ENCODE measurements at places on chromosomes 7 and 10.

DNA sequence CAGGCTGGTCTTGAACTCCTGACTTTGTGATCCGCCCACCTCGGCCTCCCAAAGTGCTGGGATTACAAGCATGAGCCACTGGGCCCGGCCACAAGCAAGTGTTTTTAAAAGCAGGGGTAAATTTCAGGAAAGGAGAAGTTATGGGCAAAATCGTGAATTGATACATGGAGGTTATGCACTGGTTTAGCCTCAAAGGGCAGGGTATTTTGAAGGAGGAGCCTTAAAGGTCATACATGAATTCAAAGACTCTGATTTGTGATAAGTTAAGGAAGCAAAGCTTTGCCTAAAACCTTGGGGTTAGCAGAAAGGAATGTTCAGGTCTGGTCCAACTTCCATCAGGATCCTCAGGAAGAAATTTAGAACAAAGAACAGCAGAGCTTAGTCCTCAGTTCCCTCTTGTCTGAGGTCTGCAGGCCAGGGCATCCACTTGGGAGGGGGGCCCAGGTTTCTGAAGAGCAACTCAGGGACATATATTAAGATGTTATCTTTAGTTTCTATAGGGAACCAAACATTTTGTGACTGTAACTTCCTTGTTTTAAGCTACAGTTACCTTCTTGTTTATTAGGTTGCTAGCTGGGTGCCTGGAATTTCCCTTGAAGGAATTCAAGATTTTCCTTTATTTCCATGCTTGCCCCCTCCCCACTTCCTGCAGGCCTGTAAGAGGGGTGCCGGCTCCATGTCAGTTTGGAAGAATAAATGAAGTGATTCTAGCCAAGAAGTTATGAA is 2.8 kb upstream of the REPIN1 start:
- DNase-seq, result no peak

DNA sequence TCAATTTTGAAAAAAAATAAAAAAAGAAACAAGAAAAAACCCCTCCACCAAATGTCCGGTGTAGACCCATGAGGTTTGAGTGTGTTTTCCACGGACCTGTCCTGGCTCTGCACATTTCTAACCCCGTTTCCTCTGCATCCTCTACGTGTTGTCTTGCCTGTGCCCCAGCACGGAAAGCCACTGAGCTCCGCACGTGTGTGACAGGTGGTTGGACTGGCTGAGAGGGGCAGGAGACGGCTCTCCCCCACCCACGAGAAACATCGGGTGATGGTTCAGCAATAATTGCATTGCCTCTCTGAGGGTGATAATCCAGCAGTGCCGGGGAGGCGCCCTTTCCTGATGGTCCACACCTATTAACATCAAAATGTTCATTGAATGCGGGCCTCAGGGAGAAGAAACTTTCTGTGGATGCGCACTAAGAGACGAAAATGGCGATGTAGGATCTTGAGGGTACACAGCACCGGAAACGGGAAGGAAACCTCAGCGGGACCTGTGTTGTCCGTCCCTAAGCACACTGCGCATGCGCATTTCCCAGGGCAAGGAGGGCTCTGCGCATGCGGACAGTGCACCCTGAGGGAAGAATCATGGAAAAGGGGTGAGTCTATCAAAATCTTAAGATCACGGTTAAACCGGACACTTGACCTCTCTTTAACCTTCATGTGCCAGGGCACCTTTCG is 470.1 kb upstream of the ADARB2 start:
- DNase-seq, result no peak

DNA sequence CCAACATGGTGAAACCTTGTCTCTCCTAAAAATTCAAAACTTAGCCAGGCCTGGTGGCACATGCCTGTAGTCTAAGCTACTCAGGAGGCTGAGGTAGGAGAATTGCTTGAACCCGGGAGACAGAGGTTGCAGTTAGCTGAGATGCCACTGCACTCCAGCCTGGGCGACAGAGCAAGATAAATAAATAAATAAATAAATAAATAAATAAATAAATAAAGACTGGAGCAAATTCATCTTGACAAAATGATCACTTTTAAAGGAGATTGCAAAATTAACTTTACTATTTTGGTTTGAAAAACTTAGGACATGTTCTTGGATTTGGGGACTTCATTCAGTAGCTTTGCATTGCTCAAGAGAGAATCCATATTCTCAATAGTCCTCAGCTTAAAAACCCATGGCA is 137.0 kb downstream of the SEMA3A start:
- DNase-seq, result no peak

GRCh38 chr7:89283302-89283701 is 487.8 kb upstream of the TEX47 start:
- no peak for DNase-seq

DNA sequence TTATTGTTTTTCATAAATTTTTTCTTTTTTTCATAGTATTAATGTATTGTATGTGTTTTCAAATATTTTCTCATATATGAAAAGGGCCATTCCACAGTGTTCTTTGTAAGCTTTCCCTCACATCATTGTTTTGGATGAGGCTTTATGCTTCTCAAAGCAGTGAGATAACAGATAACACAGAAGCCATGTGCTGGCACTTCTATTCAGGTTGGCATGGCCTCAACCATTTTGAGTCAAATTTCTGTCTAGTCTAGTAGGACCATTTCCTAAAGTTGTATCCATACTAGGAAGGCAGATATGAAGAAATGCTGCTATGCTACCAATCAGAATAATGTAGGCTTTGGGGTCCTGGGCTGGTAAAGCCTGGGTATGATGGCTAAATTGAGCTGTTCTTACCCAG is 135.9 kb upstream of the LAMB4 start:
- DNase-seq, result no peak

- DNase-seq, result no peak
Measured at GRCh38 chr10:28738200-28738599, 60.9 kb downstream of the BAMBI start.

DNA sequence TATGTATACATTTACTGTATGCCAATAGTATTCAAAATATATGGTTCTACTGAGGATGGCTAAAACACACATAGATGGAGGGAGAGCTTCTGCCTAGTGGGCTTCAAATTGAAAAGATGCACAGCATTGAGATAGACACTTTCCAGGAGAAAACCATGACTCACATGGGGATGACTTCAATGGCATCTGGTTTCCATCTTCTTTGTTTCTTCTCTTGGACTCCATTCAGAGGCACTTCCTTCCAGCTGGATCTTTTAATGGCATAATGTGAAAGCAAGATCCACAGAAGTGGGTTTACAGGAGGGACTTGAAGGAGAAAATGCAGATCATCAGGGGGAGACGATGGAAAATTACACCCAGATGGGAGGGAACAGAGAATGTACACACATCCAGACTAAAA is 84.9 kb downstream of the ZNF365 start:
- DNase-seq, result no peak

GRCh38 chr10:123682477-123682876 is 16.3 kb downstream of the GPR26 start:
- no peak for DNase-seq

DNA sequence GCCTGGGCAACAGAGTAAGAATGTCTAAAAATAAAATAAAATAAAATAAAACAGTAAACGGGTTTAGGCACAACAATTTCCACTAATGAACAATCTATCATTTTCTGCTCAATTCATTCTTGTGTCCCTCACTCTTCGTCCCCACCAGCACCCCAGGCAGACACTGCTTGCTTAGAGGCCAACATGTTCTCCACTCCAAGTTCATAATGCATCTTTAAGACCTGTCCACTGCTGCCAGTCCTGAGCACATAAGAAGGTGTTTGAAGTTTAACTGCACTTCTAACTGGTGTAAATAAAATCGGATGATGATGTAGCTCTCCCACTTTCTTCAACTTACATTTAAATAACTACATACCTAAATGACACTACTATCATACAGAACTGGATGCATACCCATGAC is 13.2 kb downstream of the PDLIM1 start:
- no peak for DNase-seq

- no peak for DNase-seq
Measured at GRCh38 chr7:151239837-151240459, 7.7 kb downstream of the CHPF2 start.

DNA sequence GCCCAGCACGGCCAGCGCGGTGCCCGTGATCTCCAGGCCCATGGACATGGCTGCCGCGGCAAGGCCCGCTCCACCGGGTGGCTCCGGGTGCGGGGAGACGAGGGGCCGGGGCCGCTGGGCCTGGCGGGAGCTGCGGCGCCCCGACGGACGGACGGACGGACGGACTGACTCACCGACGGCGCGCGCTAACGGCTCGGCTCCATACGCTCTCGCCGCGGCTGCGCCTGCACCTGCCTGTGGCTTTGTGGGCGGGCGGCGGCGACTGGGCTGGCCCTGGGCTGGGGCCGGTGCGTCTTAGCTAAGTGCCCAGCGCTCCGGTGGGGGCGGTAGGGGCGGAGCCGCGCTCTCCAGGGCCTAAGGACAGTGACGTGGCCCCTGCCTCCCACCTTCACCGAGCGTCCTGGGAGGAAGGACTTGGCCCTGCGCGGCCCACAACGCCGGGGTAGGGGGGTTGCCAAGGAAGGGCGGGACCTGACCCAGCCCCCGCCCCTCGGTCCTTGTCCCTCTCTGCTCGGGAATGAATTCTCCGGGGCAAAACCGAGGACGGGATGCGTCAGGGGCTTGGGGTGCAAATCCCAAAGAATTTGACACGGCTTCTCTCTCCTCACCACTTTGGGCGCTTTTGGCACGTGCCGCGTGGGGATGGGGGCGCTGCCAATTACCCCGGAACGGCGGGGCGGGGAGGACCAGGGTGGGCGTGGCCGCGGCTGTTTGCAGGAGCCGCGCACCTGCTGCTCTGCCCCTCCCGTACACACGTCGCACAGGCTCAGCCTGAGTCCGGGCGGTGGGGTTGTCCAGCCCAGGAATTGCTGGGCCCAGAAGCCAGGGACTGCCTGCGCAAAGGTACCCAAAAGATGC is at the start of gene CLDN3:
CLDN3 (minus strand) TSS at position 269 of the 858 bp plus-strand sequence; CDS start at position 48, 221 bp downstream.
- no peak for DNase-seq

GRCh38 chr10:49562893-49563292 is 24.0 kb upstream of the ERCC6 start:
- no peak for DNase-seq

DNA sequence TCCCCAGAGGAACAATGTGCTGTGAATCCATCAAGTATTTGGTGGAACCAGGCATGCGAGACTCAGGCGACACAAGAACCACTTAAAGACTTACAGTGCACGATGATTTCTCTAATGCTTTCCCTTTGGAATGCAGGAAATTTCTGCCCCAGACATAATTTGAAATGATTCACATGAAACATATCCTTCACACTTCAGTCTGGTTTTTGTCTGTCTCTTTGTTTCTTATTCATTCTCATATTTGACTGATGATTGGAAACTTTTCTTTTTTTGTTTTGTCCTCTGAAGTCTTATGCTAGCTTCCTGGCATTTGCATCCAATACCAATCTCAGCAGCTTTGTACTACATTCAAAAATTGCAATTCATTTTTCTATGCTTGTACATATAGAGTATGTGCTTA is 502.8 kb downstream of the PHTF2 start:
- no peak for DNase-seq

DNA sequence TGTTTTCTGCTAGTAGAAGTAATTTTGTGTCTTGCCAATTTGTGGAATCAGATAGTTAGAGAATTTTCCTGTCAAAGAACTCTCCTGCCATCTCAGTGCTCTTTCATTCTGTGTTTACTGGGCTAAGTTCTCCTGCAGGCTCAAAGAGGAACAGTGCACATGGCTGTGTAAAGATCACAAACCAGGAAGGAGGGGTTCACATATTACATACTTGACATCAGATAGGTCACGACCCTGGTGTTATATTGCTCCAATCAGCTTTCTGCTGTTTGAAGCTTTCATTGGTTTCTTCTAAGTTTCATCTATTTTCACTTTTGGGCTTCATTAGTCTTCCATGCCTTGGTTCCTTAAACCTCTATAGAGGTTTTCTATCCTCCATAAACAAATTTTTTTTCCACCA is 13.5 kb upstream of the ELMO1 start:
- no peak for DNase-seq

DNA sequence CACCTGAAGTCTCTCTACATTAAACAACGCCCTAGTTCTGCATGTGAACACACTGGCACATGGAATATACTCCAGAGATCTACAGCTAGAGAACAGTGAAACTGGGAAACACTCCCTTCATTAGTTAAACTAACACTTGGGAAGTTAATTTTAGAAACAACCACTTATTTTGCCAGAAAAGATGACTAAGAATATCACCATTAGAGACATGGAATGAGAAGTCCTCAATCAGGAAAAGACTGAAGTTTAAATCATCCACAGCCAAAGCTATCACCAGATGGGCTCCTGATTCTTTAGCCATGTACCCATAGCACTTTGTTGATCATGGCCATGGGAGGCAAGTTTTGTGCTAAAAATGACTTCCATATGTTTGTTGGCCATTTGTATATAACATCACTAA is 719.5 kb downstream of the KCNMA1 start:
- DNase-seq, result no peak

- no peak for DNase-seq
Measured at GRCh38 chr7:66905278-66905677, 15.7 kb upstream of the TMEM248 start.

- DNase-seq, result no peak
Measured at GRCh38 chr7:132991615-132992587, 90.0 kb downstream of the CHCHD3 start.

DNA sequence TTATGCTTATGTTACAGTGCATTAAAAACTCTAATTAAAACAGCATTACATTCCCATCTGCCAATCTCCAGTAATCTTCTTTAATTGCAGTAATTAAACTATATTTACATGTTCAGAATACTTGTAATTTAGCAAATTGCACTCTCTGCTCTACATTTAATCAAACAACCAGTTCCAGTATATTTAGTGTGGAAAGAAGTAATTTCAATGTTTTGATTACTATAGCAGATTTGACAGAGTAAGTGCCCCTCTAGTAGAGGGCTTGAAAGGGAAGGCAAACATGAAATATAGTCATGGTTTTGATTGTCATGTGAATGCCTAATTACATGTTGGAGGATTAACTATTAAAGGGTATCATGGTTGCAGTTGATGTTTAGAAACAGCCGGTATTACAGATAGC is 739.7 kb downstream of the AUTS2 start:
- DNase-seq, result no peak

GRCh38 chr7:134622303-134622995 is 24.2 kb upstream of the BPGM start:
- no peak for DNase-seq

- DNase-seq, result no peak
Measured at GRCh38 chr10:11045995-11046775, 28.5 kb downstream of the CELF2 start.

GRCh38 chr10:79349072-79349491 is 1.8 kb downstream of the PPIF start:
- DNase-seq, result no peak

GRCh38 chr7:1990001-1990670 is 242.6 kb downstream of the MAD1L1 start:
- no peak for DNase-seq

- no peak for DNase-seq
Measured at GRCh38 chr10:132536241-132536876, 1.2 kb upstream of the INPP5A start.

DNA sequence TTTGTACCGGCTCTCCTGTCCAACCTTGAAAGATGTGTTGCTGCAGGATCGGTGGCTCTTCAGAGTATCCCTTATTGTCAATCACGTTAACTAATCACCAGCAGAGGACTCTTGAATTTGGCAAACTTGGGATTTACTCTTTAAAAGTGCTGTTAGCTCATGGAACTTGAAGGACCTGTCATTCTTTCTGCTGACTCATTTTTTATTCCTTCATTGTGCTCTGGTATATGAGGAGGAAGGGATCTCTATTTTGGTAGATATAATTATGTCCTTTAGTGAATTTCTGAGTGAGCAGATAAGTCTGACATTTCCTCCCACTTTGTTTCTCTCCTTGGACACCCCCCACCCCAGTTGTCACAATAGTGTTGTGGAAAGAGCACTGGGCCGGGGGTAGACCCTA is 175.1 kb upstream of the HDAC9 start:
- no peak for DNase-seq

Measured in stimulated activated CD4-positive, alpha-beta T cell treated with anti-CD3 and anti-CD28 coated beads, Interleukin-12 subunit alpha, Interleukin-12 subunit beta, amount 100 ng/mL, for 24 hours (primary cell).